ENCODE measurements at places on chromosomes 4 and X.

GRCh38 chrX:143500751-143501150 is 16.5 kb downstream of the SPANXN3 start:
- no peak for DNase-seq

GRCh38 chr4:74267998-74268606 is 40.2 kb upstream of the EPGN start:
- no peak for DNase-seq

DNA sequence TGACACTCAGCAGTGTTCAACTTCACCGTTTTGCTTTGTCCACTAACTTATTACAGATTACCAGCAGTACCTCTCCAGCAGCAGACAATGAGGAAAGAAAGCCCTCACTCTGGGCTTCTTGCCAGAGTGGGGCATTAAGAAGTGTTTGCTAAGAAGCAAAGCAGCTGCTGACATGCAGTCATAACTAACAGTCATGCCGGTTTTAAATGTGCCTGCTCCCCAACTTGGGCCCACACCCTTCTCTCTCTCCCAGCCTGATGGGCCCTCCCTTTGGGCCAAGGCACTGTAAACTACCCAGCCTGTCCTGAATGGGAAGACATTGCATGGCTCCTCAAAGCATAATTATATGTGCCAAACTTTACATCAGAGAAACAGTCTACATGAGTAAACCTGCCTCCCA is 54.6 kb upstream of the HHIP start:
- DNase-seq: no peak

GRCh38 chrX:110120025-110120424 is 117.1 kb downstream of the TMEM164 start:
- no peak for DNase-seq
